Kidney epithelial cell (primary cell): ENCODE measurements at places on chromosomes 1 and 21. TPM values are rescaled to one million over a fixed set of nuclear protein-coding genes. Genes with fewer than 3 reads are reported as not detected.

DNA sequence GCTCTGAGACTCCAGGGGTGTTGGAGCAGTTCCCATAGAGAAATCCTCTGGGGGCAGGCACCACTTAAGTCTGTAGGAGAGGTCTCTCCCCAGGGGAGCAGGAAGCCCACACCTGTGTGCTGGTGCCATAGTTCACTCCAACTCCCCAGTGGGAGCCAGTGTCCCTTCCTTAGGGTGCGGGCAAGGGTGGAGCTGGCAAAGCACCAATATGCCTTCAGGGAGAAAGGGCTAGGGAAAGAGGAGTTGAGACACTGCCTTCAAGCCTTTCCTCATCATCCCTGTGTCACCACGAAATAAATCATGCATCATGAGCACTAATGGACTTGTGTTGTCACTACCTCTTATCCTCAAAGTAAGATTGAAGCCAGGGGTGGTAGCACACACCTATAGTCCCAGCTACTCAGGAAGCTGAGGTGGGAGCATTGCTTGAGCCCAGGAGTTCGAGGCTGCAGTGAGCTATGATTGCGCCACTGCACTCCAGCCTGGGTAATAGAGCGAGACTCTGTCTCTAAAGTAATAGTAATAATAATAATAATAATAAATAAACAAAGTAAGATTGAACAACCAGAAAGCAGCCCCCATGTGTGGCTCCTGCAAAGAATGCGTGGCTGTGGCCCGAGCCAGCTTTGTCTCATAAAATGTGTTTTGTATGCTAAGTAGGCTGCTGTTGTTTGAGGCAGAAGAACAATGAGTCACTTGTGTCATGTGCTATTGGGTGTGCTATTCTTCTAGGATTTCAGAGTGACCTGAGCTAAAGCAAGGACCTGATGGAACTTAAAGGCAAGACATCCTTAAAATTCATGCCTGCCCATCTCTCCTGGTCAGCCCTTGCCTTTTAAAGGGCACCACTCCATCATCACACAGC lies 6.7 kb upstream of the TIE1 start:
- DNase-seq, result peak; percentile 76

DNA sequence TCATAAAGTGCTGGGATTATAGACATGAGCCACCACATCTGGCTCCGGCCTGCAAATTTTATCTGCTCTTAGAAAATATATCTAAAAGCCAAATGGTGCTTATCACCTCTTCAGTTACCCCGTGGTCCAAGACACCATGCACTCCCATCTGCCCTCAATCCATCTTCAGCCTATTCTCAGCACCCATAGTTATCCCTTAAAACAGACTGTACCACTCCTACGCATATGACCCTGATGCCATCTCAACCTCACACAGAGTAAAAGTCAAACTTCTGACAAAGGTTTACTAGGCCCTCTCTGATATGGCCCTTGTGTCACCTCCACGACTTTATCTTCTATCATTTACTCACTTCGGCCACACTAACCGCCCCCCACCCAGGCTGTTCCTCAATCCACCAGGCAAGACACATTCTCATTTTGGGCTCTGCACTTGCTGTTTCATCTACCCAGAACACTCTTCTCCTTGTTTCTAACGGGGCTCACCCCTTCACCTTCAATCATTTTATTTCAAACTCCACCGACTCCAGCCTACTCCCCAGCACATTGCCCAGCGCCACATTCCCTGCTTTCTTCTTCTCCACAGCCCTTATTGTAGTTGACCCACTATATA lies 33.0 kb downstream of the USP48 start:
- no peak for DNase-seq

DNA sequence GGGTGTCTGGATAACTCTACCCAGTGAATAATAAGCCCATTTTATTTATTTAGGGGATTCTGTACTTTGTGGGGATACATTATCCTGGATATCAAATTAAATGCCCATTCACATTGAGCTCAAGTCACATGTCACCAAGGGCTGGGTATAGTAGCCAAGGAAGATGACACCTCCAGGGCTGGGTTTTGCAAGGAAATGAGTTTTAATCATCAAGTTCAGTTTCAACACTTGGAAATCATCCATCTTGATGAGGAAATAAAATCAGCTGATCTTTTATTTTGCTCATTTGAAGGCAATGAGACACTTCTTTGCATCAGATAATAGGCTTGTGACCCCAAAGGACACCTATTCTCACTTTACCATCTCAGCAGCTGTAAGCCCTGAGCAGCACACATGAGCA lies 80.0 kb upstream of the TNR start:
- no peak for DNase-seq

GRCh38 chr21:22421416-22422180 lies 1423.4 kb downstream of the NCAM2 start:
- no peak for DNase-seq

The RAB3B gene
- total RNA-seq, result 35.9 and 36.8 TPM in 2 replicates

The JTB gene
- 220 and 242 TPM in 2 replicates for total RNA-seq
